IMR-90 (cell line): ENCODE measurements at places on chromosomes 2 and 18. TPM values are rescaled to one million over a fixed set of nuclear protein-coding genes. Genes with fewer than 3 reads are reported as not detected.

Gene LCT
- total RNA-seq: under 0.01 TPM in 1 of 2 replicates, not detected in the other

DNA sequence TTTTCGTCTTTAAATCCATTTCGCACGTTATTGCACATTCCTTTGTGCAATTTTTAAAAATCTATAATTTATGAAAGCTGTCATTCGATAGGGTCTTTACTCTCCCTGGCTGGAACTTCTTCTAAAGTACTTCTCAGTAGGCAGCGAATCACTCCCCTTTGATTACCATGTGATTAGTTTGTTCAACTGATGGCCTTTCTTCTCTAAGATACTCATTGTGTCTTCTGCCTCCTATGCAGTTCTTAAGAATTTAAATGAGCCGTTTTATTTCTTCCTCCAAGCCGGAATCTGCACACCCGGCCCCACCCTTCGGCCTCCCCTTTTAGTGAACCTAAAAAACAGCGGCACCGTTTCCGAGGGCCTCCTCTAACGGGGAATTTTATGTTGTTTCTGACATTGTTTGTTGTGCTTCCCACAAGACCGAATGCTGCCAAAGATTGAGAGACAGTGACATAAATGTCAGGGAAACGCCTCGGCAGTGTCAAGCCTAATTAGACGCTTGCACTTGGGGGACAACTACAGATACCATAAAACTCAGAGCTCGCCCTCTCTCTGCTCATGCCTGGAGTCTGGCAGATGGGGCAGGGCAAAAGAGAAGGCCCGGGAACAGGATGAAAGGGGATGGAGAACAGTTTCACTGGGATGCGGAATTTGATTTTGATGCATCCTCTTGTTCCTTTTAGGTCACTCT lies 255.3 kb downstream of the BCL11A start:
- no peaks in the 10 kb centered on the region for H3K36me3 ChIP-seq

Gene UBXN4
- total RNA-seq: 49.1 and 64.7 TPM in 2 replicates

GRCh38 chr2:85330839-85331636 lies 3.2 kb upstream of the TGOLN2 start:
- no peak overlapping the region for H3K27ac ChIP-seq
- DNase-seq: no peak
- H3K27me3 ChIP-seq: no peaks in the 10 kb centered on the region
- peaks cover 2% of the 10 kb centered on the region; the same call in 1 of the 2 replicates for H3K4me1 ChIP-seq
- peaks cover 11% of the 10 kb centered on the region for H3K36me3 ChIP-seq
- H3K4me3 ChIP-seq: no peak overlapping the region

DNA sequence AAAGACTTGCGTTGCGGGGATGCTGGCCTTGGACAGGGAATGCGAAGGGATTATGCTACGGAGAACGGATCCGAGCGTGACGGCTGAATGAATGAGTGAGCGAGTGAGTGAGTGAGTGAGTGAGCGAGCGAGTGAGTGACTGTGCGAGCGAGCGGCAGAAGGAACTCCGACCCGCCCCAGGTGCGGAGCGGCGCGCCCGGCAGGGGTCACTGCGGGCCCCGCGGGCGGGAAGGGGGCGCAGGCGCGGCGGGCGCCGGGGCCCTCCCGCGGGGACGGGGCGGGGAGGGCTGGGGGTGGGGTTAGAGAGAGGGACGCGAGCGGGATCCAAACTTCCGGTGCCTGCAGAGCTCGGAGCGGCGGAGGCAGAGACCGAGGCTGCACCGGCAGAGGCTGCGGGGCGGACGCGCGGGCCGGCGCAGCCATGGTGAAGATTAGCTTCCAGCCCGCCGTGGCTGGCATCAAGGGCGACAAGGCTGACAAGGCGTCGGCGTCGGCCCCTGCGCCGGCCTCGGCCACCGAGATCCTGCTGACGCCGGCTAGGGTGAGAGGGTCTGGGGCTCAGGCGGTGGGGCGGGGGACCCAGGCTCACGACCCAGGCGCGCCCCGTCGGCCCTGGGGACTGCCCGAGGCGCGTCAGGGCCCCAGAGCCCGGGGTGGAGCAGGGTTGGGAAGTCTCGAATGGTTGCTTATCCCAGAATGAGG lies at the start of gene ITM2C:
Gene ITM2C, plus strand, starts transcription at position 338 of the 702 bp plus-strand sequence. Its CDS starts 84 bp downstream, at position 422.
- peak within 1 kb of the TSS; percentile 98 for H3K4me3 ChIP-seq
- peak within 1 kb of the TSS; percentile 47 for H3K27ac ChIP-seq
- peaks cover 12% of the 10 kb centered on the region; the same call in 1 of the 2 replicates for H3K4me1 ChIP-seq
- peak; percentile 62 for DNase-seq

DNA sequence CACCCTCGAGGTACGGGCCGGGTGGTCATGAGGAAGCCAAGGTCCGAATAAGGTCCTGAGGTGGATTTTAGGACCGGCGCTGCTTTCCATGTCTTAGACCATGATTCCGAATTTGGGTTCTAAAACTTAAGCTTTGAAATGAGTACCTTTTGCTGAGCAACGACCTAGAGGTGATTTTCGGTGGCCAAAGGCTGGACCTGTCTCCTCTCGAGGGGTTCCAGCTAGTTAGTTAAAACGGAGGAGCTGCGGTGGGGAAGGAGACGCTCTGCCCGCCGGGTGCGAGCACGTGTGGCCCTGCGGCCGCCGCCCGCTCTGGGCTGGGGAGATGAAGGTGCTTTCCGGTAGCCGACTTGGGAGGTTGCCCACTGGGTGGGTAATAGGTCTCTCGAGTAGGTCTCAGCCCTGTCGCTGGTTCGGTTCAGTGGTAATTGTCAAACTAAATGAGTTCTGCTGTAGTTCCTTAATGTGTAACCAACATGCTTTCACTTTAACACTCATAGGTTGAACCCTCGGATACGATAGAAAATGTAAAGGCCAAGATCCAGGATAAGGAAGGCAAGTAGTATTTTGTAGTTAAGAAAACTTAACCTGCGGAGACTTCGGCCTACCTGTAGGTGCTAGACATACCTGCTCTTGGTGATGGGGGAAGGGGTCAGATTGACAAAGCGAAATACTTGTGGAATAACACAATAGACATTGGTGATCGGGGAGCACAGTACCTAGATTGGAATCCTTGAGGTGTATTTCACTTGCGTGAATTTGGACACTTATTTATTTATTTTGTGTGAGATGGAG lies 572 bp downstream of the RPS27A start:
- peak overlapping the region; percentile 75 for H3K4me3 ChIP-seq
- no peaks in the 10 kb centered on the region for H3K27me3 ChIP-seq
- H3K36me3 ChIP-seq: peaks cover 26% of the 10 kb centered on the region
- H3K4me1 ChIP-seq: peaks cover 3% of the 10 kb centered on the region; the same call in 1 of the 2 replicates

GRCh38 chr2:222982909-222983265 lies 69.1 kb upstream of the KCNE4 start:
- no peak overlapping the region for H3K27ac ChIP-seq
- H3K27me3 ChIP-seq: no peaks in the 10 kb centered on the region
- H3K4me3 ChIP-seq: no peak overlapping the region
- peaks cover 5% of the 10 kb centered on the region; the same call in 1 of the 2 replicates for H3K4me1 ChIP-seq
- DNase-seq: no peak

Gene SLC4A3
- total RNA-seq: 0.90 and 1.1 TPM in 2 replicates
